ENCODE measurements at places on chromosomes 2 and 18.

DNA sequence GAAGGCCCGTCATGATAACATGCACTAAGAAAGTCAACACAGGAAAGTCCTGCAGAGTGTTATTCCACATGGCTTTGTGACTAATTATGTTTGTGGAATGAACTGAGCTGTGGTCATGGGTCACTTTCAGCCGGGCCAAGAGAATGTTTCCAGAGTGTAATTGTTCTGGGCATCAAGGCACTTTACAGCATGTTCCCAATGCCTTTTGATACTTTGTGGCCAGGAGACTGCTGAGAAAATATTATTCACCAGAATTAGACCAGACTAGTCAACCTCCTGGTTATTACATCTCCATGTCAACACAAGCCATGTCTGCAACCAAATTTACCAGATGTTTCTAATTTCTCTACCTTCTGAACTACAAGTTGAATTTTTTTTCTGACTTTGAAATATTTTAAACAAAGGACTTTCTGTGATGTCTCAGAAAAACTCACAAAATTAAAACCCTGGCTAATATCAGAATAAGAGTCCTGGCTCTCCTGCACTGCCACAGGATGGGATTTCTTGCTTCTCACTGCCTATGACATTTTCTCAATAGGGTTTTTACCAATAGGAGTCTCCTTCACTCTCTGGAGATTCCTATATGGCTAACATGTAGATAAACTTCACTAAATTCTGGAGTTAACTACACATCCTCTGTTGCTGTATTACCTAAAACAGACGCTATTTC is 90.6 kb upstream of the WDR75 start:
- no peak for DNase-seq

- DNase-seq, result no peak
Measured at GRCh38 chr2:226310146-226310545, 489.5 kb downstream of the IRS1 start.

GRCh38 chr2:56732946-56733345 is 549.2 kb downstream of the CCDC85A start:
- DNase-seq, result no peak

- no peak for DNase-seq
Measured at GRCh38 chr2:24680196-24680595, 113.0 kb downstream of the PTRHD1 start.

DNA sequence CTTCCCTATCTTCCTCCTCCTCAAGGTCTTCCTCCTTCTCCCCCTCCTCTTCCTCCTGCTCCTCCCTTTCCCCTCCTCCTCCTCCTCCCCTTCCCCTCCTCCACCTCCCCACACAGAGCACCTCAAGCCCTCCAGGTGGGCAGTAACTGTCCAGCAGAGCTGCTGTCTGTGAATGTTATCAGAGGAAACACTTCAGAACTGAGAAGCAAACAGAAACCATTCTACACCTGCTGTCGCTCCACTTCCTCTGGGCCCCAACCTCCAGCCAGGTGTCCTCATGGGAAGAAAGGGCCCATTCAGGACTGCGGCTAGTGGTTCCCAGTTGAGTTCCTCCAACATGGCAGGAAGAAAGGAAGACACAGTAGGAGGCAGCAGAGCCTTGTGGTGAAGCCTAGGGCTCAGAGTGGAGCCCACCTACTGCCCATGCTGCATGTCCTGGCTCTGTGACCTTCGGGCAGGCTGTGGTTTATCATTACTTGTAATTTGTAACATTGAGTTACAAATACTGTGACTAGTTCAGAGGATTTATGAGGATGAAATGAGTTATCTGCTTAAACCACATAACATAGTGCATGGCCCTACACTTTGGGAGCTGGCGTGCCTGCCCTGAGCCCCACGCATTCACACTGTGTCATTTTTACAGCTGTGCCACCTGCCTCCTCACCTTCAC is 165.9 kb upstream of the ID2 start:
- no peak for DNase-seq

GRCh38 chr2:70367722-70368323 is 66.0 kb upstream of the FAM136A start:
- no peak for DNase-seq

GRCh38 chr18:7879717-7880116 is 312.6 kb downstream of the PTPRM start:
- no peak for DNase-seq

GRCh38 chr2:80288576-80288975 is 16.0 kb downstream of the LRRTM1 start:
- no peak for DNase-seq

DNA sequence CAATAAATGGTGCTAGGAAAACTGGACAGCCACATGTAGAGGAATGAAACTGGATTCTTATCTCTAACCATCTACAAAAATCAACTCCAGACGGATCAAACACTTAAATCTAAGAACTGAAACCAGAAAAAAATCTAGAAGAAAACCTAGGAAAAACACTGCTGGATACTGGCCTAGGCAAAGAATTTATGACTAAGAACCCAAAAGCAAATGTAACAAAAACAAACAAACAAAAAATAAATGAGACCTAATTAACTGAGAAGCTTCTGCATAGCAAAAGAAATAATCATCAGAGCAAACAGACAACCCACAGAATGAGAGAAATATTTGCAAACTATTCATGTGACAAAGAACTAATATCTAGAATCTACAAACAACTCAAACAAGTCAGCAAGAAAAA is 314.0 kb upstream of the REV1 start:
- DNase-seq, result no peak

DNA sequence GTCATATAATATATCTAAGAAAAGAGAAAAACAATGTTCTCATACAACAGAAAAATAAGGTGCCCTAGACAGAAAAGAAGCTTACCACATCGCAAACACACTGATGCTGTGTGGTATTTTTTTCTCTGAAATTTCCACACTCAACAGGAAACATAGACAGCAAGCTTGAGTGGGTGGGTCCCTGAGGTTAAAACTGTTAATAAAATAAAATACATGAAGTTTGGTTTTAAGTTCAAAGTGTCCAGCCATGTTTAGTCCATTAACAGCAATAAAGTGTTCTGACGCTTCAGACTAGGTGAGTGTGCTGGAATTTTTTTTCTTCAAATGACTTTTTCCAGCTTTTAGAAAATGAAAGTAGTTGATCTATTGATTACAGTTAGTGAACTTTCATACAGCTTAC is 83.3 kb upstream of the EPB41L5 start:
- no peak for DNase-seq

GRCh38 chr2:212005085-212005671 is 533.4 kb downstream of the ERBB4 start:
- peak; percentile 53 for DNase-seq

- DNase-seq, result no peak
Measured at GRCh38 chr2:119019521-119019920, 77.5 kb downstream of the MARCO start.

DNA sequence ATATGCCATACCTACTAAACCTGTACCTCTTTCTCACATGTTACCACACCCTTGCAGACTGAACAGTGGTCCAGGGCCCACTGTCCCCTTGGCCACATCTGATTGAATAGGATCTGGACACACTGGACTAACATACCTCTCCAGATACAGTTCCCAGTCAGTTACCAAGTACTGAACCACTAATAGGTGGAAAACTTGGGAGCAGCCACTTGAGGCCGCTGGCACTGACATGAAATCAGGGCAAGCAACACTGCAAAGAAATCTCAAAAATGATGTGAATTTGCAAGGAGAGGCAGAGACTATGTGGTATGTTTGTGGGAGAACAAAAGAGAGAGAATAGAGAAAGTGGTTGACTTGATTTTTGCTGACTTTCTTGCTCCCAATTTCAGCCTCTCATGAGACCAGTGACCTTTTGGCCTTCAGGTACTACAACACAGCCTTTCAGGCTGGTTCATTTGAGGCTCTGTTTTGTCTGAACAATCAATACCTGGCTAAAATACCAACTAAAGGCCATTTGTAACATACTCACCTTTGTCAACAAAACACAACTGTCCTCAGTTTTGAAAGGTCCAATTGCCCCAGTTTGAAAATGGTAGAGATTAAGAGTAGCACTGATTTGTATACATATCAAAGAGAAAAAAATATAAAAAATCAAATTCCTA is 7.8 kb downstream of the GRB14 start:
- no peak for DNase-seq

DNA sequence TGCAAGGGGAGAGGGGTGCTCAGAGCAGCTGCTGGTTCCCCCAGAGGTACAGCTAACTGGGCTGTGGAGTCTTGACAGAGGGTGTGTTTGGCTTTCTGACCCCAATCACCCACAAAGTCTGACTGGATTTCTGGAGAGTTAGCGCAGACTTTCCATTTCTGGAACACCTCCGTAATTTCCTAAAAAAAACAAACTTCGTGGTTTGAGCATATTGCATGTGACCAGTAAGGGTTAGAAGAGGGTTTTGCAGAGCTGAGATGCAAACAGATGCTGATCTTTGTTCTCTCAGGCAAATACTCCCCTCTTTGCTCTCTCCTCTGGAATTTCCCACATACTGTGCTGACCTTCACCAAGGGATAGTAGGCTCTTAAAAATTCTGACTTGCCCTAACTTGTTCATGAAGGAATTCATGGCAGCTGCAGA is 44.5 kb upstream of the TMEM247 start:
- DNase-seq, result no peak

GRCh38 chr2:64119369-64119768 is 24.9 kb downstream of the PELI1 start:
- no peak for DNase-seq

Data from NCI-H460 (cell line).